ENCODE measurements at places on chromosomes 1 and 21. TPM values are rescaled to one million over a fixed set of nuclear protein-coding genes. Genes with fewer than 3 reads are reported as not detected.

Gene FMO3
- 0.28 TPM for total RNA-seq

Gene ZNF697
- 24.6 TPM for total RNA-seq

Gene CLEC20A
- not detected for total RNA-seq

Gene FCRL6
- total RNA-seq = not detected

Gene GIPC2
- 26.1 TPM for total RNA-seq

Gene PRELP
- not detected for total RNA-seq

Gene SHISA4
- 10.4 TPM for total RNA-seq

Gene GABPB2
- total RNA-seq = 9.8 TPM

Gene C1orf53
- 4.0 TPM for total RNA-seq
